ENCODE measurements at places on chromosomes 3 and 15. TPM values are rescaled to one million over a fixed set of nuclear protein-coding genes. Genes with fewer than 3 reads are reported as not detected.

- no peaks in the 10 kb centered on the region for H3K36me3 ChIP-seq
- no peak for DNase-seq
- H3K27ac ChIP-seq: no peak overlapping the region
- H3K4me1 ChIP-seq: no peaks in the 10 kb centered on the region
- no peak overlapping the region for H3K4me3 ChIP-seq
- H3K27me3 ChIP-seq: no peaks in the 10 kb centered on the region
Measured at GRCh38 chr15:62026487-62027262, 33.6 kb downstream of the VPS13C start.

FANCD2 gene
- 6.6 TPM for polyA plus RNA-seq

GADL1 gene
- polyA plus RNA-seq: 0.02 TPM

DNA sequence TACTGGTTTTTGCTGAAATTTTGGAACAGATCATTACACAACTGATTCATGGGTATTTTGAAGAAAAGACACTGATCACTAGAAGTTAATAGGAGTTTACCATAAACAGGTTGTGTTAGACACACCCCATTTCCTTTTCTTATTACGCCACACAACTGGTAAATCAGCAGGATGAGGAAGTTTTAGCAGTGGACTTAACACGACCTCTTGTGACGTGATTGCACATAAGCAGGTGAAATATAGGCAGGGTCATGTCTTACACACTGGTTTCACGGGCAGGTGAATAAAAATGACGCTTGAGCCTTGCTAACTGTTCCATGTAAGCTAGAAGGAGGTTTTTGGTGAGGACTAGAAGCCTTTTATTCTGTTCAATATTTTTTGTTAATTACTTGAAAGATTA is 27.1 kb upstream of the TPRG1 start:
- DNase-seq: no peak
- H3K4me1 ChIP-seq: peaks cover 4% of the 10 kb centered on the region
- H3K27me3 ChIP-seq: no peaks in the 10 kb centered on the region
- H3K36me3 ChIP-seq: no peaks in the 10 kb centered on the region
- H3K4me3 ChIP-seq: no peak overlapping the region

GRCh38 chr15:75639191-75639708 is 774 bp downstream of the IMP3 start:
- DNase-seq: no peak
- peaks cover 26% of the 10 kb centered on the region for H3K4me1 ChIP-seq
- peaks cover 13% of the 10 kb centered on the region for H3K36me3 ChIP-seq
- H3K4me3 ChIP-seq: peak overlapping the region; percentile 68
- H3K27ac ChIP-seq: peak overlapping the region; percentile 96
- peaks cover 1% of the 10 kb centered on the region for H3K27me3 ChIP-seq

GRCh38 chr15:66733976-66734375 is 31.9 kb downstream of the SMAD6 start:
- no peaks in the 10 kb centered on the region for H3K27me3 ChIP-seq
- H3K27ac ChIP-seq: no peak overlapping the region
- DNase-seq: no peak
- no peak overlapping the region for H3K4me3 ChIP-seq
- H3K4me1 ChIP-seq: no peaks in the 10 kb centered on the region
- H3K36me3 ChIP-seq: no peaks in the 10 kb centered on the region

ADIPOQ gene
- polyA plus RNA-seq: 0.34 TPM

CHRNB4 gene
- 0.62 TPM for polyA plus RNA-seq
